ENCODE measurements at places on chromosomes 12 and 14.

DNA sequence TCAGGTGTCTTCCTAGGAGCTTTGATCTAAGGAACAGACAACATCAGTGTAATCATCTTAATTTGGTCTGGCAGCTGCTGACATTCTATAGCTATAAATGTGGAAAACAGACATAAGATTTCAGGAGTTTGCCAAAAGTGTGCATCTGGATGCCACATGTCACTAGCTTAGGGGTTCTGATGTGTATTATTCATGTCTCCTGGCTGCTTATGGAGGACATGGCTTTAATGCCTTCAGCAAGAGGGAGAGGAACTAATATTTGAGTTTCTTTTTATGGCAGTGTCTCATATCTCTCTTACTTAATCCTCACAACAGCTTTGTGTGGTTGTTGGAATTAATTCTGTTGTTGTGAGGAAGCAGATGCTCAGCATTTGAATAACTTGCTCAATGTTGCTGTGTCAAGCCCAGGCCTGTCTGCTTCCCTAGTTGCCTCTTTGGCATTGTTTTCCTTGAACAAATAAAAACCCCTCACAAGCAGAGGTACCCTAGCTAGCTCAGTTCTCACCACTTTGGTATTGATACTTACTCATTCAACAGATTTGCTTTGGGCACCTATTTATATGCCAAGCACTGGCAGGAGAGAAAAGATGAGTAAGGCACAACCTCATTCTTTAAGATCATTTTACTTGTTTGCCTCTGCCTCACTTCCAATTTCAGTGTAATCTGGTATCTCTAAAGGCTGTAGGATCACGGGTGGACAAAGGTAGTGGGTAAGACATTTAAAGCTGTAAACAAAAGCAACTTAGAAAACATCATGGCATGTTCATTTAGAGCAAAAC, 39.8 kb upstream of the EID3 start:
- no peak for DNase-seq

DNA sequence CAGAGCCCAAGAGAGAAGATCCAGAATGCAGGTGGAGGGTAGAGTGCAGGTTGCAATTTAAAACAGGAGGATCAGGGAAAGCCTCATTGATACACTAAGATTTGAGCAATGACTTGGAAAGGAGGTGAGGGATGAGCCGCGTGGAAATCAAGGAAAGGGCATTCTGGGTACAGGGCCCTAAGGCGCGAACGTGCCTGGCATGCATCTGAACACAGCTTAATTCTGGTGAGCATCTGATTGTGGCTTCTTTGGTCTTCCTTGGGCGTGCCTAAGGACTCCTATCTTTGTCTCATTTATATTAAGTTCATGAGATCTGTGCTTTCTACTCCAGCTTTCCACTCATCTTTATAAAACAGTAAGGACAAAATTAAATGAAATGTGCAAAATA, 79.3 kb downstream of the NTF3 start:
- no peak for DNase-seq

DNA sequence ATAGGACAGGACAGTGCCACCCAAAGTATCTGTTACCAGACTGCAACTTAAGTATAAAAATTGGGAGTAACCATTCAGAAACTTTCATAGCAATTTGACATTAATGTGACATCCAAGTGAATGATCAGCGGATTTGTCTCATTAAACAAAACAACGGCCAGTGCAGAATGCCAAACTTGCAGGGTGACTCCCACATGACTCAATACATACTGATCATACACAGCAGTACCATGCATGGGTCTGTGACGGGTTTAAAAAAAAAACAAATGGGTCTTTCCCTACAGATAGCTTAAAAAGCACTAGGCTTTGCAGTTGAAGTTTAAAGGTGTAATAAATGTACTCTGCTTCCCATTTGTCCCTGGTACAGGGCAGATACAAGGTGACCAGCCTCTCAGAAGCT, 116.6 kb downstream of the SLC35F4 start:
- no peak for DNase-seq

- DNase-seq, result no peak
These were observed 777 bp downstream of the ASCL1 start for GRCh38 chr12:102958073-102958829.

GRCh38 chr12:112321245-112321644, 61.0 kb downstream of the HECTD4 start:
- no peak for DNase-seq

- no peak for DNase-seq
These were observed 8.9 kb upstream of the EEA1 start for GRCh38 chr12:92938018-92938417.

DNA sequence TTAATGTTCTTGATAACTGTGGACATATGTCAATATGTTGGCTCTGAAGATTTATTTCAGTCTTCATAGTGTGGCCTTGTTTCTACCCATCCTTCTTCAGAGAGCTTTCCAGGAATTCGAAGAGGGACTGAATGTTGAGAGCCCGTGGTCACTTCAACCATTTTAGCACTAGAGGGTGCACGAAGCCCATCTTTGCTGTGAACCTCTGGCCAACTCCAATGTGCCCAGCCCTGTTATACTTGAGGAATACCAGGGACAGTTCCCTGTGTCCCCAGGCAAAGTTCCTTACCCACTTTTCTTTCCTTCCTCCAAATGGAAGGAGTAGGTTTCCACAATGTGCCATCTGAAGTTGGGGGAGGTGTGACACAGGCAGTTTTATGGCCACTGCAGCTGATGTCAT, 603.5 kb downstream of the RPL10L start:
- DNase-seq, result peak; percentile 4

DNA sequence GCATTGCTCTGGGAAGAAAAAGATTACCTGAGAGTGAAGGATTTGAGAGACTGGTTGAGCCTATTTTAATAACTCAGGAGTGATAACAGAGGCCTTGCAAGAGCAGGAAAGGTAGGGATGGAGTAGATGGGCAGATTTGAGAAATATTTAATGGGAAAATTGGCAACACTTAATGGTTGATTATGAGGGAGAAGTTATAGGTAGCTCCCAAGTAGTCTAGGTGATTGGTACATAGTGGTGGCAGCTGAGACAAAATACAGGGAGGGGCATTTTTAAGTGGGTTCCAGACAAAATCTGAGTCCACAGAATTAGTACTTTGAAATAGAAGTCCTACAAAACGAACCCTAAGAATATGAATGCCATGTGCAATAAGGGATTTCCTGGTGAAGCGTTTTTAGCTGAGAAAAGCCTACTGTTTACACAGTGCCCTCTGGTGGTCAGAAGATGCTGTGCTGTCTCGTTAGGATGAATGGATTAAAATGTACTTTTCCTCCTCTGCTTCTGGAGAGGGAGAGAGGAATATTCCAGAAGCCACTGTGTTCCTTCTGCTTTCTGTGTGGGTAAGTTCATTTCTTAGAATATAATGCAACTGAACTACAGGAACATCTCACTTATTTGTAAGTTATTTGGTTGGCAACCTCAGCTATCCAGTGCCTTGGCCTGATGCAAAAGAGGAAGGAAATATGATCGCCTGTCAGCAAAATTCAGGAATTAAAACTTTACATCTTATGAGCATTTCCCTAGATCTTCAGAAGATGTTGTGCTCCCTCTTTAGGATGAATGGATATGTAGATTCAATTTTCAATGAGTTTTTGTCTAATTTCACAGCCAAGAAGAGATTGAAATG, 6.5 kb downstream of the ZBTB1 start:
- DNase-seq, result peak; percentile 90

DNA sequence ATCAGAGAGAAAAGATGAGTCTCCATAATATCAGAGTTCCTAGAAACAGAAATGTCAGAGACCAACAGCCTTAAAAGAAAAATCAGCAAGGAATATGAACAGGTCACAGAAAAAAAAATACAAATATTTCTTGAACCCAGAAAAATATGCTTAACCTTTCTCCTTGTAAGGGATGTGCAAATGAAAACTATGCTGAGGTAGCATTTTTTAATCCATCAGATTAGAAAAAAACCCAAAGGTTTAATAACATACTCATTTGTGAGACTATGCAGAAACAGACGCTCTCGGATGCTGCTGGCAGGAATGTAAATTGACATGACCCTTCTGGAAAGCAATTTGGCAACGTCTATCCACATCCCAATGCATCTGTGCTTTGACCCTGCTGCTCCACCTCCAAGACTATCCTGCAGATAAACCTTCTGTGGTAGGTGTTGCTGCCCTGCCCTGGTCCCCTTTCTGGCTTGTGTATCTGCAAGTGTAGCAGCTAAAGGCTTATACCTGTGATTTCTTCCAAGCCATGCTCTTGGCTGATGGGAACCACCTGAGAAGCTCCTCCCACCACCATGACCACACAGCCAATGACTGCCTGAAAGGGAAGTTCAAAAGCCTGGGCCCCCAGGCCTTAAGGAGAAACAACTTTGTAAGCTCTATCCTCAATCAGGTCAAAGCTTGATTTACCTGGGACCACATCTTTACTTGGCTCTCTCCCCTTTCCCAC, 49.4 kb downstream of the LTBP2 start:
- peak; percentile 53 for DNase-seq

GRCh38 chr14:106209755-106210154, 683.4 kb downstream of the TMEM121 start:
- DNase-seq, result no peak

DNA sequence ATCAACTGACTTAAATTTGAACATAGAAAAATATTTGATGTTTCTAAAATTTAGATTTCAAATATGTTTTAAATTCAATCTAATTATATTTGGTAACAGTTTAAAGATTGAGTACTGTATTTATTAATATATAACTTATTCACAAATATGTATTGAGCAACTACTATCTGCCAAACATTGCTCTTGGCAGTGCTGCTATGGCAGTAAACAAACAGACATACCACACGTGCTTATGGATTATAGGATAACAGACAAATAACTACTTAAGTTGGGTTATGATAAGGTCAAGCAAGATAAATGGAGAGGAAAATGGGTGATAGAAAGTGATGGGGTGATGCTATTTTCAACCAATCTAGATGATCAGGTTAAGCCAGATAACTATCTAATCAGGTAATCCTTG, 538.1 kb downstream of the C12orf50 start:
- no peak for DNase-seq

GRCh38 chr14:99612071-99612737, 8.2 kb upstream of the CCDC85C start:
- DNase-seq, result no peak

DNA sequence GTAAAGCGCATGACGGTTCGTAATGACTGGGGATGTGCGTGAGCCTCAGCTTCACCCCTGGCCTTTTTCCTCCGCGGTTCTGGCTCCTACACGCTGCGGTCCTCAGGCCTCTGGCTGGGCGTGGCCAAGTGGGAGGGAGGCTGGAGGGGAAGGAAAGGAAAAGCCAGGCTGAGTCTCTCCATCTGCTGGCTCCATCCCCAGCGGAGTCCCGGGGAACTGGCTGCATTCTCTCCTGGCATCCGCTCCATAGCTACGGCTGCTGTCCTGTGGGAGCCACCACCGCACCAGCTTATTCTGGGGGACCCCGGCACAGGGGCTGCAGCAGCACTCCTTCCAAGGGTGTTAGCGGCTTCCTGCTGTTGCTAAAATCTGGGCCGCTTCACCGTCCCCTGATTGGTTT, 68.2 kb upstream of the SLC24A4 start:
- no peak for DNase-seq

- DNase-seq, result no peak
These were observed 69.6 kb downstream of the NINJ2 start for GRCh38 chr12:593396-594270.

DNA sequence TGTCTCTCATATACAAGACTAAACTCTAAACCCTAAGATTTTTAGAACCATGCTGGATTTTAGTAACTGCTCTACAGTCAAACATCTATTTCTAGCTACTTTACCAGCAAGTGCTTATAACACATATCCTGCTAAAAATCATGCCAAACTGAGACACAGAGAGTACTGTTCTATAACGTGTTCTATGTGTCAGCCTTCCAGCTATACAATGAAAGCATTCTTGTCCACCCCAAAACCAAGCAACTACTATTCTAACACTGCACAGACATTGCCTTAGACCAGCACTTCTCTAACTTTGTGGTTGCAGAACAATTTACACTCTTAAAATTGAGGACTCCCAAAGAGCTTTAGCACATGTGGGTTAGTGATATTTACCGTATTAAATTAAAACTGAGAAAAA, 85.7 kb downstream of the SPPL3 start:
- no peak for DNase-seq

GRCh38 chr12:62530596-62530995, 64.0 kb downstream of the MON2 start:
- DNase-seq, result peak; percentile 5

DNA sequence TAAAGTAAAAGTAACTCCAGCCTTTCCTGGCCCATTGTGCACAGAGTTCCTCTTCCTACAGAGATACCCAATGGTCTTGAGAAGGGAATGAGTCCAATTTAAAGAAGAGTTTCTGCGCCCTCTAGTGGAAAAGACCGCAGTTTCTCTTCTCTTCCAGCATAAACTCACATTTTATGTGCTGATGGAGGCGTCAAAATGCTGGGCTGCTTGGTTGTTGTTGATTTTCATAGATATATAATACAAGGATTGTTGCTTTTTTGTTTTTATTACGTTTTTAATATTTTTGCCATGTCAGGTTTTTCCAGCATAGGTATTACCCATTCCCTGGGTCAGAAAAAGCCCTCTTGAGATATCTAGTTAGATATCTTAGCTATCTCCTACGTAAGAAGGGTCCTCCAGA, 356.9 kb upstream of the STXBP6 start:
- DNase-seq, result no peak

DNA sequence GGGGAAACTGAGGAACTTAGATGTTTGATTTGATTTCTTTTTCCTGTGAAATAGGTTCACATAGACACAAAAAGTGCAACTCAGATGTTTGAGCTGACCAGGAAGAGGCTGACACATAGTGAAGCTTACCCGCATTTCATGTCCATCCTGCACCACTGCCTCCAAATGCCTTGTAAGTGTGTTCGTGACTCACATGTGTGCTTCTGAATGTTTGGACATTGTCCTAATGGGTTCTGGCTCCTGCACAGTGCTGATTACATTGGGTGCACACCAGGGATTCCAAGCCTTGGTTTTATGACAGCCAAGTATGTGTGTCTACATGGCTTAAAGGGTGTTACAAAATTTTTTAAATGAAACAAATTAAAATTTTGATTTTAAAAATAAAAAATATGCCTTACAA, 137.4 kb downstream of the DAAM1 start:
- no peak for DNase-seq

DNA sequence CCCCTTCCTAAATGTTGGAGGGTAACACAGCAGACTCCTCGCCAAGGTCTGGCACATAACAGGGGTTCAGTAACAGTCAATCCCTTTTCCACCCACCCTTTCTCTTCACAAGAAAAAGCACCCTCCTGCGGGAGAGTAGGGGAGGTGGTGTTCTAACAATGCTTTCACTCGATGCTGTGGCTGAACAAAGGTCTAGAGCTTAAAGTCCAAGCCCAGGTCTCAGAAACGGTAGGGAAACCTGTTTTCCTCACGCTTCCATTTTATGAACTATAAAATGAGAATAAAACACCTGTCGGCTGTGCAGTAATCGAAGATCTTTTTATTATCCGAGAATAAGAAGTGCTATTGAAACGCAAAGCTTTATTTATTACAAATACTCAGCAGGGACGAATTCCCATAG, 20.9 kb upstream of the CACNA2D4 start:
- no peak for DNase-seq

DNA sequence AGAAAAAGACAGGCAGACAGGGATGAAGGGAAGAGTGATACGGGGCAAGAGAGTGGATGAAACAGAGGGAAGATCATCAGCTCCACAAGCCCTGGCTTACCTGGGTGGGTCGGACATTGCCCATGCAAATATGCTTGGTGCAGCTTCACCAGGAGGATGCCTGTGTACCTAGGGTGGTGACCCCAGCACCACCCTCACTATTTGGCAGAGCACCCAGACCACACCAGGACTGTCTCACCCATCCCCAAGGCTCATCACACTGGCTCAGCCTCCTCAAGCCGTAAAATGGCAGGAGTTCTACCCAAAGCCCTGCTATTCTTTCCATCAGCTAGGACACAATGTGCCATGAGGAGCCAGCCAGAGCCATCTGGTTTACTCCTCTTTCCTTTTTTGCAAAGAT, 3.0 kb downstream of the GALNT8 start:
- DNase-seq, result no peak

All from HTR-8/SVneo (cell line).